ENCODE measurements at places on chromosomes 2 and 18.
A peak's percentile ranks its signal among the peaks of the same experiment; 100 is the strongest.

DNA sequence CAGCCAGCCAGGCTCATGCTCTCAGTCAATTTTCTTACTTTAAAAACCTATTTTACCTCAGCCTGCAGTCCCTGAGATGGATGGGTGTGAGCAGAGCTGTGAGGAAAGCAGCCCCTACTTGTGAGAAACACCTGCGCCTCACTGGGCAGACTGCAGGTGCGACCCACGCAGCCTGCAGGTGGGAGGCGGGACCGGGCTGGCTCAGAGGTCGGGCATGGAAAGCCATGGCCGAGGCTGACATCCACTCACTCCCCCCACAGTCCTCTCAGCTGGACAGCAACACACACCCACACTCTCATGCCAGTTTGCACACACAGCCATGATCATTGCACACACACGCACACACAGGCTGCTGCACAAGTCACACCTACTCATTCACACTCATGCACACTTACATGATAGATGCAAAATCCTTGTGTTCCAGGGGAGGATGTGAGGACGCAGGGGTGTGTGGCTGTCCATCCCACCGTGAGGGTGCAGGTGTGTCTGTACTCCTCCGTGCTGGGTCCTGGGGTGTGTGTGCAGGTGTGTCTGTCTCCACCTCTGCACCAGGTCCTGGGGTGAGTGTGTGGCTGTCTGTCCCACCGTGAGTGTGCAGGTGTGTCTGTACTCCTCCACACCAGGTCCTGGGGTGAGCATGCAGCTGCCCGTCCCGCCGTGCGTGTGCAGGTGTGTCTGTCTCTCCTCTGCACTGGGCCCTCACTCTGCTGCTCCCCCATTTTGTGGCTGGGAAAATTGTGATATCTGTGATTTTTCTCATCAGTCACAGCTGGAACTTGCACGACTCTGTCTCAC is 166.5 kb downstream of the RTP5 start:
- DNase-seq: no peak

DNA sequence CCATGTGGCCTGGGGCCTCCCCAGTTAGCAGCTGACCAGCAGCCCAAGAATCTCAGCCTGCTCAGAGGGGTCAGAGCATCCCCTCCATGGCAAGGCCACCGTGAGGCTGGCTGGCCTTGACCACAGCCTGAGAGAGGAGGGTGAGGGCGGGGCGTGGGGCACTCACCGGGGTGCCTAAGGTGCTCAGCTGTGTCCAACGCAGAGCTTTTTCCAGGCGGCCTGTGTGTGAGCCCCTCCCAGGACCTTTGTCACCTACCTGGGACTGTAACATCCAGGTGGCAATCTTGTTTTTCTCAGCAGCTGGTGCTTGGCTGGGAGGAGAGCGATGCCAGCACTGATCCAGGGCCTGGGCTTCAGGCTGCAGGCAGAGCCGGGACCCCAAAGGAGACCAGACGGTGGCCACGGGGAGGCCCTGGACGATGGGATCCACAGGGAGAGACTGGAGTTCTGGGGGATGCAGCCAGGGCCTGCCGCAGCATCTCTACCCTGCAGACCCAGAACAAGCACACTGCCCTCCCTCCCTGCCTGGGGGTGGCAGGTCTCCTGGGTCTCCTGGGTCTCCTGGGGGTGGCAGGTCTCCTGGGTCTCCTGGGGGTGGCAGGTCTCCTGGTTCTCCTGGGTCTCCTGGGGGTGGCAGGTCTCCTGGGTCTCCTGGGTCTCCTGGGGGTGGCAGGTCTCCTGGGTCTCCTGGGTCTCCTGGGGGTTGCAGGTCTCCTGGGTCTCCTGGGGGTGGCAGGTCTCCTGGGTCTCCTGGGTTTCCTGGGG is 12.3 kb downstream of the SNED1 start:
- DNase-seq: no peak

DNA sequence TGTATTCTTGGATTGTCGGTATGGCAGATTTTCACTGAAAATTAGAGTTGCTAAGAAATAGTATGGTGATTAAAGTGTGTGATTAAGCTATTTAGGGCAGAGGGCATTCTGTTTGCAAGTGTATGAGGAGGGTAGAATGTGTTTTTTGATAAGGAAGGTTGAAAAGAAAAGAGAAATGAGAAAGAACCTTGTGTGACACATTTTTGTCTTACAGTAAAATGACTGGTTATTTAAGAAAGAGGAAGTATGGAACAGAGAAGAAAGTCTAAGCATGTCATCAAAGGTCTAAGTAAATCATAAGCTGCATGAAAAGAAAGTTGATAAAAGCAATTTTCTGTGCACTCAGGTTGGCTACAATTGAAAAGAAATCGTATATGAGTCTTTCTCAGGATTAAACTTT is 5.2 kb upstream of the RSAD2 start:
- no peak for DNase-seq

DNA sequence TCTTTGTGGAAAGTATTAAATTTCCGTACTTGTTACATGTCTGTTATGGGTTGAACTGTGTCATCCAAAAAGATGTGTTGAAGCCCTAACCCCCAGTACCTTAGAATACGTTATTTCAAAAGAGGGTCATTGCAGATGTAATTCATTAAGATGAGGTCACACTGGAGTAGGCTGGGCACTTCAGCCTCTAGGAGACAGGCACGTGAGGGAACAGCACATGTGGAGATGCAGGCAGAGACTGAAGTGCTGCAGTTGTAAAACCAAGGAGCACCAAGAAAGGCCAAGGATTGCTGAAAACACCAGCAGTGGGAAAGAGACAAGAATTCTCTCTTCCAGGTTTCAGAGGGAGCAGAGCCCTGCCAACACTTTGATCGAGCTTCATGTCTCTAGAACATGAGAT is 4.6 kb upstream of the RHBDD1 start:
- no peak for DNase-seq

DNA sequence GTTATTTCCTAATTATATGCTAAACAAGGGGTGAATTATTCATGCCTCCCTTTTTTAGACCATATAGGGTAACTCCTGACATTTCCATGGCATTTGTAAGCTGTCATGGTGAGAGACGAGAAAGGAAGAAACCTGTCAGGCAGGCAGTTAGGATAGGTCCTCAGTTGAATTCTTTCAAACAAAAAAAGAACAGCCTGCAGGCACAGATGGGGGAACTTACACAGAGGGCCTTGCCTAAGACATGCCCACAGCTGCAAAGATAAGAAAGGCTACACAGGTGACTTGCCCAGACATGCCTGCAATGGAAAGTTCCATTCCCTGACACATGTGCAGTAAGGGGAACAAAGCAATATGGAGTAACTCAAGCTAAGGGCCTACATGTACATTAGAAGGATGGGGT is 128.1 kb downstream of the TMEM163 start:
- no peak for DNase-seq

DNA sequence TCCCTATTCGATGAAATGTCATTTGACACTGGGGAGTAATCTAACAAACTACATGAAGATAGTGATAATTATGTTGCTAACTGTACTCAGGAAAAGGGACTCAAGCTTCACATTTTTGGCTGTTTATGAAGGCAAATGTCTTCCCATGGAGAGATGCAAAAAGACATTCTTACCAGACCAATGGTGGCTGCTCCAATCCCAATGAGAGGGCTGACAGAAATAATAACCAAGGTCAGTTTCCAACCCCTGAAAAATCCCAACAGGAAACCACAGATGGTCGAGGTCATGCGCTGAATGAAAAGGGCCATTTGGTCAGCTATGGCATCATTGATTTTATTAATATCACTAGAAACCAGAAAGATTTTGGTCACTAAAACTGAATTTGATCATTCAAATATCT is 37.6 kb downstream of the ABCB11 start:
- DNase-seq: no peak

DNA sequence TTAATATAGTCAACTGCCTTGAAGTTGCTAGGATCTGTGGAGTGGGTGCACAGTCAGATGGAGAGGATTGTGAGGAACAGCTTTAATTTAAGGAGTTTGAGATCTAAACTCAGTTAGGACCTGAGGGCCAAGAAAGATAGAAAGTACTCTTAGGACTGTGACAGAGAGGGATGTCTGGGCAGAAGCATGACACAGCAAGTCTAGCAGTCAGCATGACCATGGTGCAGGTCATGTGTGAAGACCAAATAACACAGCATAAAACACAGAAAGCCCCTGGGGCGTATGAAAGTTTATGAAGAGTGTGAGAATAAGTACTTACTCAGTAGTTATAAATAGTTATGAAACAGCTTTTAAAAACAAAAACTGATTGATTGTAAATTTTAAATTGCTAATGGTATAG is 107.2 kb downstream of the GALNT1 start:
- DNase-seq: no peak

DNA sequence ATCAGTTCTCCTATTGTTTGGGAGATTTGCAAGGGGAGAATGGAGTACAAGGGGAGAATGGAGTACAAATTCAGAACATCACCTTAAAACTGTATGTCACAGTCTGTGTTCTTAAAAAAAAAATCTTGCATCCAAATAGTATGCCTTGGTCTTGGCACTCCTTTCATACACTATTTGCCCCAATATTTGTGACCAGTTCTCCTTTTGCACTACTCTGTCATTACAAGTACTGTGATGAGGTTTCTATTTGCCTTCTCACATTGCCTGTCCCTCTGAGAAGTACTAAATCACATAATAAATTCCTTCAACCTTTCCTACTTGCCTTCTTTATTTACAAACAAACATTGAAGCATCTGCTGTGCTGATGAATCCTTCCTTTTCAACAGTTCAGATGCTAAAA is 36.0 kb upstream of the NCK2 start:
- DNase-seq: no peak

GRCh38 chr2:163652751-163653150 is 83.1 kb downstream of the FIGN start:
- no peak for DNase-seq

DNA sequence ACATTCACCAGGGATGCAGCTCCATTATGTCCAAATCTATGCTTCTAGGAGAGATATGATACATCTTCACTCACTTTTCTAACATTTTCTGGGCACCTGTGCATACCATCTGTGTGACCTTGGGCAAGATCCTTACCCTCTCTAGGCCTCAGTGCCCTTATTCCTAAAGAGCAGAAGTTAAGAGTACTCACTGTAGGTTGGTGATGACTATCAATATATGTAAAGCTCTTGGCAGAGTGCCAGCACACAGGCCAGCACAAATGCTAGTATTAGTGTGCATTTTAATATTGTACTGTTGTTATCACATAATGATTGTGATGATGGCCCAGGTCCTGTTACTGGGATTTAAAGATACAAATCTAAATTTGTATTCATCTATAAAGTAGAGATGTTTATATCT is 199.2 kb downstream of the RAD51AP2 start:
- no peak for DNase-seq

DNA sequence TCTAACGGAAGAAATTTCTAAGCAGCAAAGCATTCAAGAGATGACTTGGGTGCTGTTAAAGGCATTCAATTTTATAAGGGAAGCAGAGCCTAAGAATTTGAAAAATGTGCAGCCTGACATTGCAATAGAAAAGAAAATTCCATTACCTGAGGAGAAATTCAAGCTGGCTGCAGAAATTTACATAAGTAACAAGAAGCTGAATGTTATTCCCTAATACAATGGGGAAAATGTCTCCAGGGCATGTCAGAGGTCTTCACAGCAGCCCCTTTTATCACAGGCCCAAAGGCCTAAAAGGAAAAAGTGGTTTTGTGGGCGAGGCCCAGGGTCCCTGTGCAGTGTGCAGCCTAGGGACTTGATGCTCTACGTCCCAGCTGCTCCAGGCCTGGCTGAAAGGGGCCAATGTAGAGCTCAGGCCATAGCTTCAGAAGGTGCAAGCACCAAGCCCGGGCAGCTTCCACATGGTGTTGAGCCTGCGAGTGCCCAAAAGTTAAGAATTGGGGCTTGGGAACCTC is 306.7 kb downstream of the RDH14 start:
- DNase-seq: no peak

GRCh38 chr2:6353669-6354068 is 512.0 kb downstream of the CMPK2 start:
- DNase-seq: no peak

- DNase-seq: peak; percentile 12
Observed at GRCh38 chr2:32357318-32358110, 691 bp downstream of the BIRC6 start.

- no peak for DNase-seq
Observed at GRCh38 chr2:84880645-84881521, at the start of gene TRABD2A. TSS of gene TRABD2A (minus strand) at chr2:84881084. CDS start at chr2:84881039, 45 bp downstream.

DNA sequence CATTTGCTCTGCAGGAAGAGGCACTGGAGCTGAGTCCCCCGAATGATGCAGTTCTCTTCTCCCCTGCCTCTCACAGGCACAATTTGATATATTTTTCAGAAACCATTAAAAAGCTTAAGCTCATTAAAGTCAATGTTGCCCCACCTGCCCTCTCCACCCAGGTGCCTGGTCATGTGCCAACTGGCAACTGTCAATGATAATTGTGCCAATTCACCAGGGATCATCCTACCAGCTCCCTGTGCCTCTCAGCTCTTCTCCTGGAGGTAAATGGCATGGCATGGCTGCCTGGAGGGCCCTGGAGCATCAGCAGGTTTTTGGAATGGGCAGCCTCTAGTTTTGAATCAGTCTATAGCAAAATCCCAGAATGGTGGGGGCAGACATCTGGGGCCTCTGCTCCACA is 279.6 kb upstream of the ID2 start:
- no peak for DNase-seq

- DNase-seq: no peak
Observed at GRCh38 chr2:134790487-134790886, 47.9 kb upstream of the ACMSD start.

- DNase-seq: no peak
Observed at GRCh38 chr2:150888337-150888736, 373.3 kb downstream of the RBM43 start.

DNA sequence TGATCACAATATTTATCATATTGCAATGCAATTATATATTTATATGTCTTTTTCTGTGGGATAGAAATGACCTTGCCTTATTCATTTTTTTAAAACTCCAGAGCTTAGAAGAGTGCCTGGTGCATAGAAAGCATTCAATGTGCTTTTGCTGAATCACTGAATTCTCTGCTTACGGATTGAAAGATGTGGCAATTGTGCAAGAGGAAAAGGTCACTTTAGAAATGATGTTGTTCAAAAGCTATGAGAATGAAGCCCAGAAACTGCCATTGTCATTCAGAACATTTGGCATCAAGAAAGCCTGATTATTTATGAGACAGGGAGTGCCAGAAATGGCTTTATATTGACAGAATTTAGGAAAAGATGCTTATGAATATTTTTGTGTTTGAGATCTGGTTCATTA is 678.6 kb upstream of the CDH2 start:
- DNase-seq: no peak

- no peak for DNase-seq
Observed at GRCh38 chr2:73762571-73762970, 17.3 kb downstream of the DUSP11 start.

DNA sequence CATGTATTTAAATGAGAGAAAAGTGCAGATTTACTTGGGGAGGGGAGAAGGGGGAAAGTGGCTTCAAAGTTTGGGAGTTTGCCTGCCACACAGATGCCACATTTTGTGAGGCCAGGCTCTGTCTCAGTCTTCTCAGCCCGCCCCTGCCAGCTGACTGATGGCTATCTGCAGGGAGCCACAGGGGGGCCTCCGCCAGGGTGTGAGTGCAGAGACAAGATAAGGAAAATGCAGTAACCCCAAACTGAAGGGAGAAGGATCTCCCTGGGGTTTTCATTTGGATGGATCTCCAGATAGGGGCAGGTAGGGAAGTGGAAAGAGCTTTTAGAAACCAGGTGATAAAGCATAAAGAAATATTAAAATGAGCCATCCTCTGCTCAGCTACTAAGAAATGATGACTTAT is 128.8 kb downstream of the ZNF521 start:
- DNase-seq: no peak

GRCh38 chr2:215685238-215685990 is 249.5 kb upstream of the FN1 start:
- DNase-seq: peak; percentile 70
